ENCODE measurements at places on chromosomes 16 and 17. TPM values are rescaled to one million over a fixed set of nuclear protein-coding genes. Genes with fewer than 3 reads are reported as not detected.
A peak's percentile ranks its signal among the peaks of the same experiment; 100 is the strongest.

- DNase-seq = no peak
Observed at GRCh38 chr16:69621225-69621624, 55.5 kb downstream of the NFAT5 start.

GRCh38 chr17:47733047-47733673 lies at the start of gene TBX21:
Gene TBX21 (plus strand): TSS chr17:47733236. CDS start chr17:47733455, 219 bp downstream.
- DNase-seq = no peak

GRCh38 chr17:60423865-60424264 lies 1.6 kb downstream of the CHCT1 start:
- DNase-seq = no peak

- no peak for DNase-seq
Observed at GRCh38 chr17:28598389-28598788, 436 bp downstream of the SPAG5 start.

- DNase-seq = peak; percentile 85
Observed at GRCh38 chr16:74748616-74749026, 26.0 kb downstream of the FA2H start.

- no peak for DNase-seq
Observed at GRCh38 chr17:14997290-14997689, 267.8 kb downstream of the PMP22 start.

DNA sequence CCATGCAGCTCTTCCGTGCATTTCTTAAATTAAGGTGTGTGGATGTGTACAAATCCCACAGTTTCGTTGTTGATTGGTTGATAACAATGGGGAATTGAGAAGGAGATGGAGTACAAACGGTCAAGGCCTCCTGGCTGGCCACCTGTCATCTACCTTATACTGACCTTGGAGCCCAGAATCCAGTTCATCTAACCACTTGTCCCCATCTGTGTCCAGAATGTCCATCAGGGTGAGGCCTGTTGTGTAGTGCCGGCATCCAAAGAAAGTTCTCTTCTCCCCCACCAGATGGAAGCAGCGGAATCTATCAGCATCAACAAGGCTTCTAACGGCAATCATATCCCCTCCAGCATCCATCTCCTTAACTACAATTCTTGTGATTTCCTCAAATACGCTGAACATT lies 1.5 kb downstream of the GSDMB start:
- no peak for DNase-seq

DNA sequence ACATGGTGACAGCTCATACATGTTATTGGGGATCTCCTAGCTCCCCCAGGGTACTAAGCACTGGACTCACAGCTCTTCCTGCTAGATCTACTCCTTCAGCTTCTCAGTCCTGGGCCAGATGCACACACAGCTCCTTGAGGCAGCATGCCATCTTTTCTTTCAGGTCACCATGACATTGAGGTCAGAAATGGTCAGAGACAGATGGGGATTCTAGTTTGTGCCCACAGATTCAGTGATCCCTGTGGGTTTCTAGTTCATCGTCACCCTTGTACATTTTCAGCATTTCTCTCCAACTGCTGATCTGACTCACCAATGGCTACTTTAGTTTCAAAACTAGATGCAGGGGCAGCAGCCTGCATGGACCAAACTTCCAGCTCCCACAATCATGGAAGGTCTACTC lies 560.7 kb upstream of the PSMD7 start:
- no peak for DNase-seq

- DNase-seq = no peak
Observed at GRCh38 chr17:59369031-59369975, 37.8 kb downstream of the YPEL2 start.

DNA sequence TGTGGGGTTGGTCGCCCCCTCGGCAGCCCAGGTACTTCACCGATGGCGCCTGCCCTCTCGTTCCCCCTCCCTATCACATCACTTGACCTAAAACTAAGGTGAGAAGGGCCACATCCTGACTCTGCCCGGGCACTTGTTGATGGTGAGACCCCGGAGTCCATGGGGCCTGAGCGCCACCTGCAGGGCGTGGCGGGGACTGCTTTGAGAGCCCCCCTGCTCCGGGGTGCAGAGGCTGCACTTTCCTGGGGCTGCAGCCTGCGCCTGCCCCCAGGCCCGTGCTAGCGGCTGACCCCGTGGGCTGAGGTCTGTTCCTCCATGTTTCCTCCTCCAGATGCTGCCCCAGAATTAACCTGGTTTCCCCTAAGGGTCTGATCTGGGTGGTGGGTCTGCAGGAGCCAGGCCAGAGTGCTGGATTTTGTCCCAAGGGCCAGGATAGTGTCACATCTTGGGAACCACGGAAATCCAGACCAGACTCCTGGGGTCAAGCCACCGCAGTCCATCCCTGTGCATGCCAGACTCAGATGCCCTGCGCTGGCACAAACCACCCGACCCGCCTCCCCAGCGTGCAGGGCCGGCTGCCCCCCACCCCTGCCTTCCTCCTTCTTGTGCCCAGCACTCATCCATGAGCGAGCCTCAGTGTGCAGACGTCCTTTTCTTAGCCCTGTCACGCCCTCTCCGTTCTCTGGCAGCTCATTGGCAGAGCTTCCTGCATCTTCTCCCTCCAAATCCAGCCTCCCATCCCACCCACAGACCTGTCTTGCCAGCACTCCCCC lies 2.7 kb downstream of the NDUFAF8 start:
- DNase-seq = peak; percentile 65

GRCh38 chr17:75636381-75637142 lies 3.3 kb downstream of the SMIM5 start:
- DNase-seq = no peak

GRCh38 chr17:62572888-62573401 lies 54.5 kb upstream of the MRC2 start:
- no peak for DNase-seq

DNA sequence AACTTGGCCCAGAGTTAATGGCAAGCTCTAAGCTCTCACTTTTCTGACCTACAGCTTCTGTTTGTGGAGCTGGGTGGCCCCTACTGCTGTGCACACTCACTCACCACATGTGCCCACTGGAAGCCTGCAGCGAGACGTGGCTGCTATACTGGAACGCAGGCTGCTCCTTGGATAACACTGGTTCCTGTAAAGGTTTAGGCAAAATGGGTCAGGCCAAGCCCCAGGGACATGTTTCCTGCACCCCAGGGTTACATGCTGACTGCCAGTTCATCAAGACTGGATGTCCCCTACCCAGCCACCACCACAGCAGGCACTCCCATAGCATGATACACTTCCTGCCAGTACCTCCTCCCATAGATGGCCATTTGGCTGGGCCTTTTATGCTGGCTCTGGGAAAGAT lies 8.3 kb downstream of the POLDIP2 start:
- no peak for DNase-seq

DNA sequence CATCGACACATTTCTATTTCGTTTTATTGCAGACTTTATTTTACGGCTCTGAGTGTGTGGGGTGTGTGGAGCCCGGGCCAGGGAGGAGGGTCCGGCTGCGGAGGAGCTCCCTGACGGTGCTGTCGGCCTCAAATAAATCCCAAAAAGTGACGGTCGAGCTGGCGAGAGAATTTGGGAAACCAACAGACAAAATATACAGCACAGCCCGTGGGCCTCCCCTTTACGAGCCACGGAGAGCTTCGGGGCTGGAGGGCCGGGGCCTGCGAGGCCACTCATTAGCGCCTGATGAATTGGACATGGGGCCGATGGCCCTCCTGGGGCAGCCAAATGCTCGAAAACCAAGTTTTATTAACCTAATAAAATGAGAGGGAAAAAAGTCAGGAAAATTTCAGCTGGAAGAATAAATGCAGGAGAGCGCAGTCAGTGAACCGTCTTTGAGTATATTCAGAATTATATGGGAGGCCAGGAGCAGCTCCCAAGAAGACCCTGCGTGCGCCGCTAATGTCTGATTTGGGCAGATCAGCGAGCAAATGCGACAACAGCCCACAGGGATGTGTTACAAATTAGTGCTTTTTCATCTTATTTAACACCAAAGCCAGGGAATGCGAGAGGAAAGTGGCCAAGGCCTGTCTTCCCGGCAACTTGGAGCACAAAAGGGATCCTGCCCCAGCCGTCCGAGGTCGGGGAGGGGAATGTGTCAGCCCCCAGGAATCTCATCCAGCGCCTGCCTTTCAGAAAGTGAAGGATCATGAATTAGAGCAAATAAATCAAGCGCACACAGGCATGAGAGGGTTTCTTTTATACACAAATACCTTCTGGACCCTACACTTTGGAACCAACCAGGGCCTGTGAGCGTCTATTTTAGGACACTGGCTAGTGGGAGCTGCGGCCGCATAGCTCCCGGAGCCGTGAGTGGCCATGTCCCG lies 249.1 kb downstream of the C16orf95 start:
- no peak for DNase-seq

- no peak for DNase-seq
Observed at GRCh38 chr17:20706751-20707373, 127.3 kb downstream of the CDRT15L2 start.

GRCh38 chr17:1438593-1439083 lies 17.4 kb downstream of the CRK start:
- DNase-seq = no peak

DNA sequence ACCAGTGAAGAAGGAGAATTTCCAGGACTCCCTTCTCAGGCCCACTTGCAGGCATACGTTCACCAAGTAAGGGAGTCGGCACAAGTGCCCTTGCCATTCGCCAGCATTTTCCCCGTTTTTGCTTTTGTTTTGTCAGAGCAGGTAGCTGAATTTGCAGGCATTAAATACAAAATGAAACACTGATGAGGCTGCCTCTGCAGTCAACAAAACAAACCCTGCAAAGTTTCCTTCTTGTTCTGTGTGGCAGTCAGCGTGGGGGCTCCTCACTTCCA lies 7.8 kb downstream of the GLOD4 start:
- DNase-seq = no peak

DNA sequence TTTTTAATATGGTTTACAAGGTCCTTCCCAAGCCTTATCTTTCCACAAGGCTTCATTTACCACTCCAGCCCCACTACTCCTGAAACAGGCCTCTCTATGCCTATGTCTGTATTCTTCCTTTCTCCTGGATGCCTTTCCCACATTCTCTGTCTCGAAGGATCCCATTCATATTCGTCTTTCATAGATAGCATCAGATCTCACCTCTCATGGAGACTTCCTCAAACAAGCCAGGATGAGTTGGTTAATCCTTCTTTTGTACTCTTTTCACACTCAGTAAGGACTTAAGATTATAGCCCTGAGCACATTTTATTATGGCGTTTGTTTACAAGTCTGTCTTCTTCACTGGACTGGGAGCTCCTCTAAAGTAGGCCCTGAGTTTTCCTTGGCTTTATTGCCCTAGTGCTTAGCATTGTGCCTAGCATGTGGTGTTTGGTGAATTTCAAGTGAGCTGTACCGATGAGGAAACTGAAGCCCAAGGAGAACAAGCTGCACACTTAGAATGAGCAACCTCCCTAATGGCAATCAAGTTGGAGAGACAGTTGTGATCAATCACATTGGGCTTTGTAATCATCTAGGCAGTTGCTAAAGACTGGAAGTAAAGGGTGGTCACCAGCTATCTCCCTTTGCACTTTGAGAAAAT lies 10.0 kb upstream of the TBX4 start:
- DNase-seq = no peak

- DNase-seq = no peak
Observed at GRCh38 chr16:75660726-75661302, 13.2 kb downstream of the TERF2IP start.

- DNase-seq = no peak
Observed at GRCh38 chr17:27535975-27536374, 79.7 kb downstream of the KSR1 start.

GRCh38 chr16:15975172-15975571 lies 25.8 kb downstream of the ABCC1 start:
- no peak for DNase-seq

GRCh38 chr17:46117850-46118696 lies 75.2 kb downstream of the KANSL1 start:
- no peak for DNase-seq

DNA sequence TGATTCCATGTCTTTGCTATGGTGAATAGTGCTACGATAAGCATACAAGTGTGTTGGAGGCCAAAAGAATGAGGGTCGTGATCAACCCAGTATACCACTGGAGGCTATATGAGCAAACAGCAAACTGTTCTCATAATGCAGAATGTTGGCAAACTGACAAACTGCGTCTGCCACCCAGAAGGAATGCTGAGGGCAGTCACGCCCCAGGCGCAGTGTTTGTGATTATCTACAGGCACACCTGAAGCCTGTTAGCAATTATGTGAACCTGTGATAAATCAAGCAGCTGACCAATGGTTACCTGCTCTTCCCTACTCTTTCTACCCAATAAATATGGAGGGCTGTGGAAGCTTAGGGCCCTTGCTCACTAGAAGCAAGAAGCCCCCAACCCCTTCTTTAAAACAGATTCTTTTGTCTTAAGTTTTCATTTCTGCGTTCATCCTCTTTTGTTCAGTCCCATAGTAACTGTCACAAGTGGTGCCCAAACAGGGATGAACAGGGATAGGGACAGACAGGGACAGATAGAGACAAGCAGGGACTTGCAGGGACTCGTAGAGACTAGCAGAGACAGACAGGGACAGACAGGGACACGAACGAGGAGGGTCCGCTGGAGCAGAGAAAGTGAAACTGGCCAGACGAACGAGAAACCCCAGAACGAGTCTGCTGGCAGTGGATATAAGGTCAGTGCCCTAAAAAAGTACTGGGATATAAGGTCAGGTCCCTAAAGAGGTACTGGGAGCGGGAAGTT lies 25.1 kb downstream of the CD300LG start:
- DNase-seq = no peak

GRCh38 chr17:19305761-19306159 lies 56.8 kb downstream of the B9D1 start:
- peak; percentile 31 for DNase-seq

DNA sequence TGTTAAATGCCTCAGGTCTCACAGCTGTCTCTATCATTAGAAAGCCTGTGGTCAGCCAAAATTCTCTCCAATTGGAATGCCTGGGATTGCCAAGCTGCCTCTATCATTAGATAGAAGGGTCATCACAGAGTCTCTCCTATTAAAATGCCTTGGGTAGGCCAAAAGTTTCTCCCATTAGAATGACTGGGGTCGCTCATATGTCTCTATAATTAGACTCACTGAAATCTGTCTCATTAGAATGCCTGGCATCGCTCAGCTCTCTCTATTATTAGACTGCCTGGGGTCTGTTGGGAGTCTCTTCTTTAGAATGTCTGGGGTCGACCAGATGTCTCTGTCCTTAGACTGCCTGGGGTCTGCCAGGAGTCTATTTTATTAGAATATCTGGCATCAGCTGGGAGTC lies 2265.1 kb downstream of the TP53TG3F start:
- no peak for DNase-seq

- no peak for DNase-seq
Observed at GRCh38 chr17:78958641-78959127, 21.0 kb downstream of the LGALS3BP start.

ZNF629 gene
- total RNA-seq = 14.7 TPM

TELO2 gene
- total RNA-seq = 35.6 TPM

SCNN1G gene
- total RNA-seq = 0.28 TPM

RNU2-1 gene
- total RNA-seq = 2,405 TPM

TOM1L1 gene
- total RNA-seq = 31.8 TPM

CCT6B gene
- 6.6 TPM for total RNA-seq

TMEM208 gene
- total RNA-seq = 27.7 TPM

CHST4 gene
- not detected for total RNA-seq

BTBD17 gene
- total RNA-seq = 0.98 TPM

CHST5 gene
- total RNA-seq = 4.4 TPM

Data from dorsolateral prefrontal cortex (tissue), 122 donors.